Daoy (cell line): ENCODE measurements at places on chromosomes 6 and 20. TPM values are rescaled to one million over a fixed set of nuclear protein-coding genes. Genes with fewer than 3 reads are reported as not detected.

DNA sequence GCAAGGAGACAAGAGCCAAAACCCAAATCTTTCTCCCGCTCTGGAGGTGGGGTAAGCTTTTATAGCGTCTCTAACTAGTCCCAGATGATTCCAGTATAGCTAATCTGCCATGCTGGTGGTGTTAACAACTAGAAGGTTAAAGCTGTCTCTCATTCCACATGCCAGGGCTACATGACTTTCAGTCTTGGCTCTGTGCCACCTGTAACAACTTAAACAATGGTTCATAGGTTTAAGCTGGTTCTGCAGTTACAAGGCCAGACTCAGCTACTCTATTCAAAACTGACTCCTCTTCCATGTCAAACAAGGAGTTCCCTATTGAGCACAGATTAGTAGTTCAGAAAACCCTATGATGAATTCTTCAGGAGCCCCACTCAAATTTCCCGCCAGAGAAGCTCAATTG, 128.9 kb downstream of the ELOVL4 start:
- no peak for DNase-seq

DNA sequence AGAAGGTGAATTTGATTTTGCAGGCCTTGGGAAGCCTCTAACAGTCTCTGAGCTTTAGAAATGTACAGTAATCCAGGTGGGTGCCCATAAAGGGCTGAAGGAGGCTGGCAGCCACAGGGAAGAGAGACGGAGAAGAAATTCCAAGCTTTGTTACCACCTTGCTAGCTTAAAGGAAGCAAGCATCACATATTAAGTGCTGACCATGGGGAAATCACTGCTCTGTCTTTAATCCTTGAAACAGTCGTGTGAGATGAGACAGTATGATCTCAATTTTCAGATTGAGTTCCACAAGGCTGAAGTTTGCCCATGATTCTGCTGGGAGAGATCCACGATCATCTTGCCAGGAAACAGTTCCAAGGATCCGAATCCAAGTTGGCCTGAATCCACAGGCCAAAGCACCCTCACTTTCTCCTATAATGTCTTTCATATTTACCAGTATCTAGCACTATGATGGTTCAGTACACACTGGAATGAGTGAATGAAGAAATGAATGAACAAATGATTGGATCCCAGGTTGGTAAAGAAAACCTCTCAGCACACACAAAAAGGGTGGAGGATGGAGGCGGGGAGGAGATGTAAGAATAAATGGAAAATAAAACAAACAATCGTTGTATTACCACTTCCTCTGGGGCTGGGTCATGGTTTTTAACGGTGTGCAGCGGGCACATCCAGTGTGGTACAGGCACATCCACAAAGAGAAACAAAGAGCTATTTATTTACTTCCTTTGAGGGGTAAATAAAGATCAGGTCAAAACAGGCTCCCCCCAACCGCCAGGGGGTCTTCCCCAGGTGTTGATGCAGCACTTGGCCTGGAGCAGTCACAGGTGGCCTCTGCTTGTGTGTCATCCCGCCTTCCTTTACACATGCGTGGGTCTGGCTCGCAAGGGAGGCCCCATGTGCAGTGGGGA, 28.2 kb upstream of the TAF8 start:
- no peak for DNase-seq

GRCh38 chr20:9068841-9069663, at the start of gene PLCB4:
Gene PLCB4 (plus strand): TSS chr20:9069087. CDS start chr20:9307815, 238,728 bp downstream.
- peak; percentile 59 for DNase-seq

DNA sequence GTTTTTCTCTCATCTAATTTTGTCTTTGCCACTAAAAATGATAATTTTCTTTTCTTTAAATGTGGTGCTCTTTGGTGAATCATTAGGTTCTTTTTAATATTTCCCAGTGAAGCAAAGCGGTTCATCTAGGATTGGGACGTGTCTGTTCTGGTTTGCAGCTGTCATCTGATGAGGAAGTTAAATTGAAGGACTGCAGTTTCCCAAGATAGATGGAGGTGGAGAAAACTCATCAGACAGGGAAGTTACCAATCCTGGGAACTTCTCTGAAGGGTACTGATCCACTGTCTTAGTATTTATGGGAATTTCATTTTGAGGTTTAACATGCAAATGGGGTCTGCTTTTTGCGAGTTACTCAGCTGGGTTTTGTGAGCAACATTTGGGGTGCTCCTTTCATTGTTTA, 2.4 kb upstream of the AARS2 start:
- DNase-seq: no peak

- DNase-seq: peak; percentile 2
These were observed 884.4 kb downstream of the PHF3 start for GRCh38 chr6:64520050-64520449.

- no peak for DNase-seq
These were observed 126.5 kb downstream of the BMP5 start for GRCh38 chr6:55748880-55749279.

GRCh38 chr6:168765752-168766151, 324.8 kb downstream of the SMOC2 start:
- no peak for DNase-seq

DNA sequence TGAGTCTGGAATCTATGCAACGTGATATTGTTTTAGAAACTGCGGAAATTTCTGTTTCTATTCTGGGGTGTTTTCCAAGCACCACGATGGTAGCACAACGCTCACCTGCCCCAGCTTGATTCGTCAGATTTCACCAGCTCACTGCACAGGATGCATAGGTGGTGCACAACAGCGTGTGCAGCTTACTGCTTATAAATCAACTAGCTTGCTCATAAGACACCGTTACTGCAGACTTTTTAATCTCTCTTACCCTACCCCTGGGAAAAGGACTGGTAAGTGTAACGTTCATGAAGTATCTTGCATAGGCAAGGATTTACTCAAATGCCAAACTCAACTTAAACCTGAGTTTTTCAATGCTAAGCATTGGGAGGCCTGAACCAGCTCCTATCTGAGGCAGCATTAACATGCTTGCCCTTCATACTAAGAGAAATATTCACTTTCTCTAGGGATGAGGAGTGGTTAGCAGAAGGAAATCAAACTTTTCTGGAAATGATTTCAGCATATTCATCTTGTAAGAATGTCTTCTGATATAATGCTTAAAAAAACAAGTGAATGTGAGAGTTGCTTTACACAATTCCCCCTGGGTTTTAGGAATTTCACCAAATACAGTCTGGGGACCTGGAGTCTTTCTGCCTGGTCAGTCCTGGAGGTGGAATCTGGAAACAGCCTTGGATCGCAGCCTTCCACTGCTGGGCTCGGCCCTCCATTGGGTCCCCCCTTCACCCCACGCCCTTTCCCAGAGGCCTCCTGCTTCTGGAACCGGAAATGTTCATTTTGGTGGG, 100.6 kb downstream of the DACT2 start:
- DNase-seq: no peak

DNA sequence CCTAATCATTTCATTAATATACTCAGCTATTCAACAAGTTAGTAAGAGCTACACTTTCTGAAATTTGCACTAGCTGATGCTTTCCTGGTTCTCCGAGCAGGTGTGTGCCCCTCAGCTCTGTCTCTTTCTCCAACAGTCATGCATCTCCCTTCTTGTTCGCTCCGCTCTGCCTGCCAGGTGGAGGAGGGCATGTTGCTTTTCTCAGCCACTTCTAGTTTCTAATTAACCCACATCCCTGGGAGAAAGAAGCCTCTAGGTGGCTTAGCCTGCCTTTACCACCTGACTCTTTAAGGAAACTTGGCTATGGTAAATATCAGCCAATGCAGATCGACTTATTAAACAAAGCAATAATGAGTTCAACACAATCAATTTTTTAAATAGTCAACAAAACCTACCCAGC, 34.2 kb downstream of the LRFN2 start:
- DNase-seq: no peak

- DNase-seq: peak; percentile 36
These were observed 118.4 kb downstream of the FARS2 start for GRCh38 chr6:5379647-5380242.

DNA sequence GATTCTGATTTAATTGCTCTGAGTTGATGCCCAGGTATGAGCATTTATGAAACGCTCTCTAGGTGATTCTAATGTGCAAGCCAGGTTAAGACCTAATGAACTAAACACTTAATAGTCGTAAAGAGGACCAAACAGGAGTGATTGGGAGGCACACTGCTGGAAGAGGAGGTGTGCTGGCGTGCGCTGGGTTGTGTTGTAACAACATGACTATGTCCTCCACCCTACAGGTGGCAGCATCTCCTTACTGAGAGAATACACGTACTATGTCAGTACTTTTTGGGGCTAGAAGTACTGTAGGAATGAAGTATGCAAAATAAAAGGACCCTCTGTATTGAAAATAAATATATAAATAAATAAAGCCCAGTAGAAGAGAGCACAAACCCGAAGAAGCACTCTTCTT, 11.9 kb downstream of the C6orf89 start:
- no peak for DNase-seq

- peak; percentile 50 for DNase-seq
These were observed 17.4 kb upstream of the PRDM13 start for GRCh38 chr6:99589290-99589672.

DNA sequence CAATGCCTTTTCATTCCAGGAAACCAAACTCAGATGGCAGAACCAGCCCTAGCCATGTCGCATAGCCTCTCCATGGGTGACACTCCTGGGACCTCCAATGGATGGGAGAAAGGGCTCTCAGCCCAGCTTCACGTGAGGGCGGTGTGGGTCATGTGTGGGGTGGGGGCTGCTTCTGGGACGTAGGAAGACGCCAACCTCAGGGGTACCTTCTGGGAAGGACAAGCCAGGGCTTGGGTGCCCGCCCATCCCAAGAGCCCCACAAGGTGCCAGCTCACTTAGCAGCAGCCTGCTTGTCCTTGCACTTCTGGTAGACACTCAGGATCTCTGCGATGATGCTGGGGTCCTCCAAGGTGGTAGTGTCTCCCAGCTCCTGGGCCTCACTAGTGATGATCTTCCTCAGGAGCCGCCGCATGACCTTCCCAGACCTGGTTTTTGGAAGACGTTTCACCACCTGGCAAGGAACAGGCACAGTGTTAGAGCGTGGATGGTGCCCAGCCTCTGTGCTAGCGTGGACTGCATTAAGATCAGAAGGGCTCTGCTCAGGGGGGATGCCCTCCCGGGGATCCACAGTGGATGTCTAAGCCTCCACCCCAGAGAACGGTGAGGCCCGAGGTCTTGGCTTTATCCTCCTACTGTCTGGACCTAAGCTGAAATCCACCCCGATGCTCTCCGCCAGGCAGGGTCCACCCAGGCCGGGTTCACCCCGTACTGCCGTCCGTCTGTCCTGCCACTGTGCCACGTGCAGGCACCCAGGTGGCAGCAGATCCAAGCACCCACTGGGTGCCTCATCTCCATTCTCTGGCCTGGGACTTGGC, 15.1 kb upstream of the APMAP start:
- DNase-seq: no peak

GJE1 gene
- total RNA-seq: not detected in 2 replicates

CD164 gene
- 163 and 185 TPM in 2 replicates for total RNA-seq

AIF1 gene
- not detected in 2 replicates for total RNA-seq

CASS4 gene
- total RNA-seq: 0.09 and 0.17 TPM in 2 replicates

C6orf120 gene
- total RNA-seq: 48.4 and 60.8 TPM in 2 replicates

KIF16B gene
- total RNA-seq: 3.2 and 6.1 TPM in 2 replicates
